Sigmoid colon (tissue), 7 donors: ENCODE measurements at places on chromosomes 6 and 20. TPM values are rescaled to one million over a fixed set of nuclear protein-coding genes. Genes with fewer than 3 reads are reported as not detected.

- DNase-seq: no peak
Observed at GRCh38 chr6:89542866-89543265, 95.7 kb downstream of the LYRM2 start.

The INSM1 gene
- not detected for total RNA-seq

GRCh38 chr6:33783781-33784520 lies 5.0 kb downstream of the LEMD2 start:
- no peak for DNase-seq

GRCh38 chr20:19252451-19253120 lies 40.1 kb downstream of the SLC24A3 start:
- peak; percentile 81 for DNase-seq

The GPSM3 gene
- total RNA-seq: 10.7 TPM

The SLC22A16 gene
- 0.36 TPM for total RNA-seq

GRCh38 chr6:121759370-121759769 lies 323.9 kb downstream of the GJA1 start:
- no peak for DNase-seq

DNA sequence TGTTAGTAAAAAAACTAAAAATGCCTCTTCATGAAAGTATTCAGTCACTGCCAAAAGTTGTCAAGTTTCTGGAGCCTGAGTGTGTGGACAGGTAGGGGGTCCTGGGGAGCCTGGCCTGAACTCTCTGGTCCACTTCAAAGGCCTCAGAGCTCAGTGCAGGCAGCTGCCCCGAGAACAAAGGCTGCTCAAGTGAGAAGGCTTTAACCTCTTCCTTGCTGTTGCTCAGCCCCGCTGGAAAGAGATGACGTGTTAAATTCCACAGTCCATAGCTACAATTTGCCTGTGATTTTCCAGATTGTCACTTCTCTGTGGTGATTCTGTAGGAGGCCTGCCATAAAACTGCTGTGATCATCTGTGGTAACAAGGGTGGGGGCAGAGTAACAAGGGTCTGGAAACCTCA lies 96.9 kb downstream of the FAM120B start:
- DNase-seq: no peak

- no peak for DNase-seq
Observed at GRCh38 chr6:81895511-81896185, 143.2 kb upstream of the TENT5A start.

DNA sequence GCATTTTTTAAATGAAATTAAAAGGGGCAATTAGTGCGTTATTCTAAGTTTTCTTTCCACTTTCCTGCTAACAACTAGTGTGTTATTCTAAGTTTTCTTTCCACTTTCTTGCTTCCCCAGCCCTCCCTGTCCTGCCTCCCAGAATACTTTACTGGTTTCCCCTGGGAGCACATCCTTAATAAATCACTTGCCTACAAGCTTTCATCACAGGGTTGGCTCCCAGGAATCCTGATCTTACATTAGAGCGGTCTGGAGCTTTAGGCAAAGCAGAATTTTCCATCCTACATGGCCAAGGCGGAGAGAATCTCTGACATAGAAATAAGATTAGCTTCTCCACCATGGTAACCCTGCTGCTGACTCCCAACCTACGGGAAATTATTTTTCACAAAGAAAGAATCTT lies 150.4 kb downstream of the BFSP1 start:
- no peak for DNase-seq

The GINM1 gene
- total RNA-seq: 67.9 TPM

GRCh38 chr20:62032609-62033368 lies 32.9 kb downstream of the TAF4 start:
- no peak for DNase-seq

- no peak for DNase-seq
Observed at GRCh38 chr6:80165143-80165542, 58.7 kb downstream of the BCKDHB start.

The CLPSL2 gene
- total RNA-seq: not detected

DNA sequence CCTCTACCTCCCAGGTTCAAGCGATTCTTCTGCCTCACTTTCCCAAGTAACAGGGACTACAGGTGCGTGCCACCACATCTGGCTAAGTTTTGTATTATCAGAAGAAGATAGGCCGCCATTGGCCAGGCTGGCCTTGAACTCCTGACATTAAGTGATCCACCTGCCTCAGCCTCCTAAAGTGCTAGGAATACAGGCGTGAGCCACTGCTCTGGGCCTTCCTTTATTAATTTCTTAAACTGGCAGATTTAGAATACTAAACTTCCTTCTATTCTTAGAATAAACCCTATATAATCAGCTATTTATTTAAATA lies 86.6 kb downstream of the HFE start:
- DNase-seq: no peak

DNA sequence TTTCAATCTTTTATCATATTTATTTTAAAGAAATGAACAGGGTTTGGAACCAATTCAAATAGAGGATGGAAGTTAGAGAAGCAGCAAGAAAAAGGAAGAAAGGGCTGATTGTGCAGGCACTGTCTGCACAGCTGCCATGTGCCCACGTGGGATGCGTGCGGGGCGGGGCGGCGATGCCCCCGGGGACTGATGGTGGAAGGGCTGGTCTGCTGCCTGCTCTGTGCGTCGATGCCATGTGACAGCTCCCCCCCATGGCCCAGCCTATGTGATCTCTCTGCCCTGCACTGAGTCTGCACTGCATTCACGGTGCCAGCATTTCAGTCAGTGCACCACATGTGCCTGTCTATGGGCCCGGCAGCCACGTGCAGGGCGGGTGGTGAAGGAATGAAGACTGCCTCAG lies 96.4 kb downstream of the IRF4 start:
- DNase-seq: no peak

The IL20RA gene
- 0.71 TPM for total RNA-seq

DNA sequence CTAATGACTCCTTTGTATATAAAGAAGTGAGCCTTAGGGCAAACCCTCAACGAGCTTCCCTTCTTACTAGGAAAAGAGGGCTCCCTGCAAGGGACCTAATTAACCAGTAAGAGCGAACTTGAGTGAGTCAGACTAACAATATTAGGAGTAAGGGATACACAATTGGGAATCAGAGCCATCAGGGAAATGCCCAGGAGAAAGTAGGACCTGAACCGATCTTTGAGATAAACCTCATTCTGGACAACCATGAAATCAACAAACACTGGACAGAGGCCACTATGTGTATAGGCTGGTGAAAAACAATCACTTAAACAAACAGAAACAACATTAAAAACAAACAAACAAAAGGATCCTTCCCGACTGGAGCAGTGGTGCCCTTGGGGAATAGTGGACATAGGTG lies 120.8 kb downstream of the EDN1 start:
- DNase-seq: no peak

DNA sequence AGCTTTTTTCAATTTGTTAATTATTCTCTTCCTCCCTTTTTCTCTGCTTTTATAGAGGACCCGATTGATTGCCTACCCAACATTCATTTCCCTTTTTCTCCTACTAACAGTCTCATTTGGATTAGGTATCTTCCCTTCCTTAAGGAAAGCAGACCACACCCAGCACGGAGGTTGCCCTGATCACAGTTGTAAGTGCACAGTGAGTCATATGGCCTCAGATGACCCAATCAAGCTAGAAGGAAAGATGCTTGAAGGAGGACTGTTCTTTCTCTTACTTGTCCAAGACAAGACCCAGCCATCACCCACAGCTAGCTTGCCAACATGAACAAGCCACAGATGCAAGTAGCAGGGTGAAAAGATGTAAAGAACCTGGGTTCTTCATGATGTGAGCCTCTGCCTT lies 518.6 kb downstream of the PKHD1 start:
- no peak for DNase-seq

- DNase-seq: no peak
Observed at GRCh38 chr20:49973981-49974380, 8.8 kb upstream of the SNAI1 start.

The FOXF2 gene
- total RNA-seq: 37.8 TPM

The BTNL2 gene
- total RNA-seq: not detected

The F13A1 gene
- 120 TPM for total RNA-seq

GRCh38 chr6:91181416-91181815 lies 594.5 kb upstream of the MAP3K7 start:
- no peak for DNase-seq

DNA sequence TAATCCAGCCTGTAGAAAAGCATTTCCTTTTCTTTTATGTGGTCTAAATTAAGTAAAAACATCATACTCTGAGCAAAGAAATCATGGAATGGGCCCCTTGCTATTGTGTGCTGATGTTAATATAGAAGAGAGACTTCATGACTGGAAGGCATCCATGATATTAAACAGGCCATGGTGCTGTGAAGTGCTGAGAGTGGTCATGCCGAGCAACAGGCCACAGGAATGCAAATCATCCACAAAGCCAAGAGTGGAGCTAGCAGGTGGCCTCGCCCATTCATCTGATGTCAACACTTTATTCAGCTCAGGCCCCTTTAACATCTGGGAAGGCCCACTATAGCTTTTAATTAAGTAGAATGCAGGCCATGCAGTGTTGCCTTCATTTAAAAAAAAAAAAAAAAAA lies 115.2 kb upstream of the HMGCLL1 start:
- DNase-seq: no peak

- no peak for DNase-seq
Observed at GRCh38 chr20:22825076-22825475, 210.0 kb upstream of the SSTR4 start.

GRCh38 chr6:80142586-80142985 lies 36.1 kb downstream of the BCKDHB start:
- DNase-seq: no peak

The CPNE5 gene
- 3.8 TPM for total RNA-seq

DNA sequence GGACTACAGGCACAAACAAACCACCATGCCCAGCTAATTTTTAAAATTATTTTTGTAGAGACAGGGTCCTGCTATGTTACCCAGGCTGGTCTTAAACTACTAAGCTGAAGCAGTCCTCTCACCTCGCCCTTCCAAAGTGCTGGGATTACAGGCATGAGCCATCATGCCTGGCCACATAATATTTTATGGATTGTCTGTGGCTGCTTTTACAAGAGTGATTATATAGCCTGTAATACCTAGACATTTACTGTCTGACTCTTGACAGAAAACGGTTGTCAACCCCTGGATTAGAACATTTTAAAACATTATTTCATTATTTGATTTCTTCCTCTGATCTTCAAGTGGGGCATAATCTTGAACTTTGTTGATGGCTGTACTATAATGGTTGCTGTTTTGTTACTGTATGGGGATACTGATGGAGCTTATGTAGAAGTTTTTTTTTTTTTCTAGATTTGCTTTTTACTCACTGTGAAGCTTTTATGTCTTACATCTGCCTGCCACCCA lies 14.3 kb downstream of the PARD6B start:
- DNase-seq: no peak

GRCh38 chr6:152209211-152209610 lies 401.7 kb downstream of the ESR1 start:
- DNase-seq: no peak

DNA sequence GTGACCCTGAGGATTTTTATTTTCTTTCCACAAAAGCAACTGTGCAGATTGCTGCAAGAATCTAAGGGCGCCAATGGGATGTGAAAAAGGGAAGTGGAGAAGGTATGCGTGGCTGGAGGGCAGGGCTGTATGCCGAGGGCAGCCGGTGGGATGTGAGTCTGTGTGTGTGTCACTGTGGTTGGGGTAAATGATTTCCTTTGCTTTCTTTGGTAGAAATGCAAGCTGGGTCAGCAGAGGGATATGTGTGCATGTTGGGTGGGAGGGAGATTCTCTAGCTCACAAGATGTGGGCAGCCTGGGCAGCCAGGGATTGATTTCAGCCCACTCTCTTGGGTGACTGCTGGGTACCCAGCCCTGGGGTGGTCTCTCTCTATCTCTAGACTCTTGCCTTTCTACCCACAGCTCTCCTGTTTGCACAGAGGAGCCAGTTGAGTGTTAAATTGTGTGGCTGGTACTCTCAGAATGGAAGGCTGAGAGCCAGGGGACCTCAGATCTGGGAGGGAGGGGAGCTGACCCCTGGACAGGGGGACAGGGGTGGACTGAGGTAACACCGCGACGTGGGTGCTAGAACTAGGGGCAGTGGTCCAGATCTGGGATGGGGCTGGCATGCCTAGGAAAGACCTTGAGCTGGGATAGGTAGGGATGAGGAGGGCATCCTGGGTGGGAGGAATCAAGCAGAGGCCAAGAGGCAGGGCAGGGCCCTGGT lies 136.8 kb upstream of the RNF24 start:
- peak; percentile 58 for DNase-seq

GRCh38 chr6:141729146-141729545 lies 403.6 kb upstream of the GJE1 start:
- DNase-seq: no peak

DNA sequence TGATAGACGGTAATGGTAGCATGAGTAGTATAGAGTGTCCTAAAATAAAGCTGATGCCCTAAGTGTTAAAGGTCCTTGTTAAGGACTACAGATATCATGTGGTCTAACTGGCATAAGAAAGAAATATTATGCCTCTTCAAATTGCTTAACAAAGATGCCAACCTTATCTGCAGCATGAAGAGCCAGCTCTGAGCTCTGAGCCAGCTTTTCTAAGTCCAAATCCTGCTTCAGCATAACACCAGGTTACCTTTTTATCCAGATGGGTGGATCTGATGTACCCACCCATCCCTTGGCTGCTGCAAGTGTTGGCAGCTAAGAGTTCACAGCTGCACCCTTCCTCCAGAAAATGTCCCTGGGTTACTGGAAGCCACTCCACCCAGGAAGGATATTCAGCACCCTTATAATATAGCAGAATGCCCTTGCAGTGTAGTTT lies 83.8 kb downstream of the TENT5A start:
- no peak for DNase-seq

The KCNB1 gene
- total RNA-seq: 11.8 TPM

DNA sequence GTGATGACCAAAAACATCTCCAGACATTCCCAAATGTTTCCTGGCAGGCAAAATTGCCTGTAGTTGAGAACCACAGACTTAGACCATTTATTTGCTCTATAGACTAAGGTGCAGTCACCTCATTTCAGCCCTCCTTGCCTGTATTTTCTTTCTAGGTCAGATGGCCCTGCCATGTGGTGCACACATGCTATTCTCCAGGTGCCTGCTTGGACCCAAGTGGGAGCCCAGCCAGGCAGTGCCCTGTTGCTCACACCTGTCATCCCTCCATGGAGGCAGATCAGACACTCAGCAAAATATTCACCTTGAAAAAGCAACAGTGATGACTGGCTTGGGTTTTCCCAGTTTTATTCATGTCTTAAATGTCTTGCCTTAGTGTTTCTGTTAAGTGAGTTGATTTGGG lies 311.4 kb downstream of the TFAP2C start:
- no peak for DNase-seq

GRCh38 chr6:158839796-158840195 lies 20.6 kb upstream of the EZR start:
- DNase-seq: peak; percentile 25
